ENCODE measurements at places on chromosomes 4 and X.

DNA sequence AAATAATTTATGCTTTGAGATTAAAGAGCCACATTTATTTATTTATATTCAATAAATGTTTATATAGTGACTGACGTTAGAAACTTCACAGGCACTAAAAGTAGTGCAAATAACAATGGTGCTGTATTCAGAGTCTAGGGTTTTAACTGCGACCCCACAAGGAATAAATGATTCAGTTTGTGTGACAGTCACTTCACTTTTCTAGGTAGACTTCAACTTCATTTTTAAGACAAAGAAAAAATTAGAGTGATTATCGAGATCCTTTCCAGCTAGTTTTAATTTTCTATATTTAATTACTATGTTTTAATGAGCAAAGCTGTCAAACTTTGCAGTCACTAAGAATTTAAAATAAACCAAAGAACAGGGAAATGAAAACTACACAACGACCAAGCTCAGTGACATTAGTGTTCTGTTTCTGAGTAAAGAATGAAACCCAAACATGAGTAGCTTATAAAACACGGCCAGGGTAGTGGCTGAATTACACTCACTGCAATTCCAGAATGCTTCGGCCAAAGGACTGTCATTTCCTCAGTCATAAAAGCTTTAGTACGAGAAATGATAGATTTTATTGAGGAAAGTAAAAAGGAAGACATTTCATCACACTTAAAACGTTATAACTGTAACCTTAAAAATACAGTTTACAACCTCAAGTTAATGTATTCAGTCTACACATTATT is 38.6 kb downstream of the ADGRA3 start:
- DNase-seq = no peak

GRCh38 chr4:122500852-122501501 is 44.5 kb upstream of the IL2 start:
- DNase-seq = no peak

- no peak for DNase-seq
These were observed 149.7 kb upstream of the MSX1 start for GRCh38 chr4:4709736-4710135.

DNA sequence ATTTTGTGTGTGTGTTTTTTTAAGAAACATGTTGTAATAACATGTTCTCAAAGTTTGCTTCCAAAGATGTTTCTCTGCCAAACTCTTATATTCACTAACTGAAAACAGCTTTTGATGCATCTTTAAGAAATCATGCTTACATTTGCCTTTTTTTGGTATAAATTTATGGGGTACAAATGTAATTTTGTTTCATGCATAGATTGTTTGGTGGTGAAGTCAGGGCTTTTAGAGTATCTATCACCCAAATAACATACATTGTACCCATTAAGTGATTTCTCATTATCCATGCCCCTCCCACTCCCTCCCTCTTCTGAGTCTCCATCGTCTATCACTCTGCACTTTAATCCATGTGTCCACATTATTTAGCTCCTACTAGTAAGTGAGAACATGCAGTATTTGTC is 30.8 kb downstream of the SPINK2 start:
- DNase-seq = no peak

DNA sequence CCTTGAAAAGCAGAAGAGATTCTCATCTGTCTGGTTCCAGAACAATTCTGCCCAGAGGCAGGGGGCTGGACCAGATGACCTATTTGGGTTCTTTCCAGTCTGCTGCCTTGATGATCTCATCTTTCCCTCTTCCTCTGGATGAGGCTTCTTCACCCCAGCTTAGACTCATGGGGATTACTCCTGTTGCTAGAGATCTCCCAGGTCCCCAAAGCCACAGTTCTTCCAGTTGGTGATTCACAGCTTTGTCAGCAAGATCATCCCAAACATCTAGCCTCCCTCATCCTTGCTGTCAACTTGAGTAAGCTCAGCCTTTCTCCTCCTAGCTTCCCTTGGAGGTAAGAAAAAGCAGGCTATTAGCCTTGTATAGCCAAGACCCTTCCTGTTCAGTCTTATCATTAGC is 64.2 kb upstream of the PJA1 start:
- DNase-seq = no peak

DNA sequence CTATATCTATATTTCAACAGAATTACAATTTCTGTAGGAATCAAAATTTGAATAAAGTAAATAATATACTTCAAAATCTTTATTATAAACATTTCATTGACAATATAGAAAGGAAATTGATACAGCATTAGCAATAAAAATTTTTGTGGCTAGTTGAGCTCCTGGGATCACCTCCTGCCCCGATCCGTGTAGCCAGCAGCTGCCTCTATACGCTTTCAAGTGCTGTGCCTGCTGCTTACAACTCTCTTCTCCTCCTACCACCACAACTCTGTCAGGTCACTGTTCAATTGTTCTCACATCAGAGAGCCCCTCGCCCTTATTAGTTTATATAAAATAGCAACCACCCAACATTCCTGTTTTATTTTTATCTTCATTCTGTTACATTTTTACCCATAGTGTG is 27.6 kb downstream of the INPP4B start:
- DNase-seq = no peak

GRCh38 chr4:62490635-62491034 is 1290.5 kb downstream of the ADGRL3 start:
- DNase-seq = no peak

DNA sequence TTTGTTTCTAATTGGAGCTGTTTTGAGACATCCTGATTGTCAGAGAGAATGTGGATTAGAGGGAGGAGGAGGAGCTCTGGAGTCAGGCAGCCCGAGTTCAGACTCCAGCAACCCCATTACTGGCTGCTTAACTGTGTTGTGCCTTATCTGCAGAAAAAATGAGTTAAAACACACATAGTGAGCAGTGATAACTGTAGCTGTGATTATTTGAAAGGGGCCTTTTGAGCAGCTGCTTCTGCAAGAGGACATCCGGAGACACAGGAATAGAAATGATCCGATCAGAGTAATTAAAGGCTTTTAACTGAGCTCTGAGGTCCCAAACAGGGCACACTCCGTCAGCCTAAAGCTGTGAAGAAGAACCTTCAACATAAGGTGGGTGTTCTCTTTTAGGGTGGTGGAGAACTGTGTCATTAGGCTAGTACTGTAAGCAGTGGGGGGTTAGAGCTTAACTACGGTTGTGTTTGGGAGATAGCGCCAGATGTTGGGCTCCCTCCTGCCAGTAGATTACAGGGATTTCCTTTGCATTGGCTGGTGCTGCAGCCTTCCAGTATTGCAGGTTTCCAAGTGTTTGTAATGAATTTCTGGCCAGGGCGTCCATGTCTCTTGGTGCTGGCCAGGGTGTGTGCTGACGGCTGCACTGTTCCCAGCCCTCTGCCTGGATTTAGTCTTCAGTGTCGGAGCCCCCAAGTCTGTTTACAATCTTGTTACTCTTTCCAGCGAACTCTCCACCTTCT is 24.3 kb downstream of the ADD1 start:
- DNase-seq = no peak

DNA sequence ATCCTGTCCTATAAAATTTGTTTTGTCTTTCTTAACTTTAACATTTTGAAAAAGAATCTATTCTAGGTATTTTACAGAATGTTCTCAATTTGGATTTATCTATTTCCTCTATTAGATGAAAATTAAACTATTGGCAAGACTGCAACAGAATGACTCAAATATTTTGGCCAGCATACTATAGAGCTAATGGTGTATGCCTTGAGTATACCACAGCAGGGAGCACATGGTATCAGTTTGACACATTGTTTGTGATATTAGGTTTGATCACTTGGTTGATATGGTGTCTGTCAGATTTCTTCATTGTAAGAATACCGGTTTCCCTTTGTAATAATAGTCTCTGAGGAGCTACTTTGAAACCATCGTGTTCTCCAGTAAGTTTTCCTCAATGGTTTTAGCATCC is 87.8 kb upstream of the NPNT start:
- DNase-seq = no peak

DNA sequence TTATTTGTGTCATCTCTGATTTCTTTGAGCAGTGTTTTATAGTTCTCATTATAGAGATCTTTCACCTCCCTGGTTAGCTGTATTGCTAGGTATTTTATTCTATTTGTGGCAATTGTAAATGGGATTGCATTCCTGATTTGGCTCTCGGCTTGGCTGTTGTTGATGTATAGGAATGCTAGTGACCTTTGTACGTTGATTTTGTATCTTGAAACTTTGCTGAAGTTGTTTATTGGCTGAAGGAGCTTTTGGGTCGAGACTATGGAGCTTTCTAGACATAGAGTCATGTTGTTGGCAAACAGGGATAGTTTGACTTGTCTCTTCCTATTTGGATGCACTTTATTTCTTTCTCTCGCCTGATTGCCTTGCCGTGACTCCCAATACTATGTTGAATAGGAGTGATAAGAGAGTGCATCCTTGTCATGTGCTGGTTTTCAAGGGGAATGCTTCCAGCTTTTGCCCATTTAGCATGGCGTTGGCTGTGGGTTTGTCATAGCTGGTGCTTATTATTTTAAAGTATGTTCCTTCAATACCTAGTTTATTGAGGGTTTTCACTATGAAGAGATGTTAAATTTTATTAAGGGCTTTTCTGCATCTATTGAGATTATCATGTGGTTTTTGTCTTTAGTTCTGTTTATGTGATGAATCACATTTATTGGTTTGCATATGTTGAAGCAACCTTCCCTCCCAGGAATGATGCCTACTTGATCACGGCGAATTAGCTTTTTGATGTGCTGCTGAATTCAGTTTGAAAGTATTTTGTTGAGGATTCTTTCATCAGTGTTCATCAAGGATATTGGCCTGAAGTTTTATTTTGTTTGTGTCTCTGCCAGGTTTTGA is 72.7 kb upstream of the BOD1L1 start:
- no peak for DNase-seq

DNA sequence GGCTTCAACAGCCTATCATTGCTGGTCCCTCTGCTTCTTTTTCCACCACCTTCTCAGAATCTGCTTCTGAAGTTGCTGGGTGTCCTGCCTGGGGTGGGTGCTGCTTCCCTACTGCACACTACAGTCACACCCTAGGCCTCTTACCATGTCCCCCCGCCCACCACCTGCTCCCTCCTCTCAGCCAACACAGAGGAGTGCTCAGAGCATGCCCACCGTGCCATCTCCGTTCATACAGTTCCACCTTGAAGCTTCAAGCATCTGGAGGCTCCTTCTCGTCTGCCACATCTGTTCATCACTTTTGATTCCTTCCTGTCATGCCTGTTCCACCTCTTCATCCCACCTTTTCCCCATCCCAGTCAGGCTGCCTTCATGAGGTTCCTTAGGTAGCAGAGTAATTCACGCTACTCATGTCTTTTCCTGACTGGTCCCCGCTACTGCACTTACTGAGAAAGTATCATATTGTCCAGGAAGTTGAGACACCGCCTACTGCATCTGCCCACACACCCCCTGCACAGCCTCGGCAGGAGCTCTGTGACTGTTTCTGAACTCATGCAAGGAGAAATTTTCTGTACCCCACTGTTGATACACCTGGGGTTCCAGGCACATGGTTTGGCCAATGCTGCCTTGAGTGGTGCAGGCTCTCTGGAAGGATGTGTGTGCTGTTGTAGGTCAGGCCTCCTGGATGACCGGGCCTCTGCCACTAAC is 39.5 kb downstream of the HADH start:
- DNase-seq = peak; percentile 60

DNA sequence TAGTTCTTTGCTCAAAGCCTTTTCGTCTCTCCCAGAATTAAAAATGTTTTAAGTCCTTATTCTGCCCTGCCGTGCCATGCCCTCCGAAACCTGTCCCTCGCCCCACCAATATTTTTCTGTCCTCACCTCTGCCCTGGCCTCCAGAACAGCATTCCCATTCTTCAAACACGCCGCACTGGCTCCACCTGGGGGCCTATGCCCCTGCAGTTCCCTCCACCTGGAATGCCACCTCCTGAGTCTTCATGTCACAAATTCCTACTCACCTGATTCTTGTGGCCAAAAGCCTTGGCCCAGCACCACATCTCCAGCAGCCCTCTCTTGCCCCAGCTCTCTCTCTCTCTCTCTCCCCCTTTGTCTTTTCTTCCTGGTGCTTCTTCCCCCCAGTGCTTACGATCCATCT is 91.6 kb downstream of the APBB2 start:
- no peak for DNase-seq

- DNase-seq = no peak
These were observed 211.2 kb downstream of the DTHD1 start for GRCh38 chr4:36492590-36492989.

DNA sequence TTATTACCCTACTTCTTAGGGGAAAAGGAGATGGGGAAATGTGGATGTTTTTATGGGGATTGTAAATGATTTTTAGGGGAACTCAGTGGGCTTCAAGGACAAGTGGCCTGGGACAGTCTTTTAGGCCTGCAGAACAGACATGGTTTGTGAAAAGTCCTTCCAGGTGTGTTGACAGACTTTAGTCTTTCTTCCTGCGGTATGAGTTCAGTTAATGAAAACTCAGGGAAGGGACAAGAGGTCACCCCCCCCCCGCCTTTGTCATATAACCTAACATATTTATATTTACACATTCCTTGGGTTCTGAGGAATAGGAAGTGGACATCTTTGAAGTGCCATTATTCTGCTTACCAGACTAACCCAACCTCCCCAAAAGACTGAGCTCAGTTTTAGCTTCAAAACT is 31.8 kb downstream of the METAP1 start:
- DNase-seq = no peak

DNA sequence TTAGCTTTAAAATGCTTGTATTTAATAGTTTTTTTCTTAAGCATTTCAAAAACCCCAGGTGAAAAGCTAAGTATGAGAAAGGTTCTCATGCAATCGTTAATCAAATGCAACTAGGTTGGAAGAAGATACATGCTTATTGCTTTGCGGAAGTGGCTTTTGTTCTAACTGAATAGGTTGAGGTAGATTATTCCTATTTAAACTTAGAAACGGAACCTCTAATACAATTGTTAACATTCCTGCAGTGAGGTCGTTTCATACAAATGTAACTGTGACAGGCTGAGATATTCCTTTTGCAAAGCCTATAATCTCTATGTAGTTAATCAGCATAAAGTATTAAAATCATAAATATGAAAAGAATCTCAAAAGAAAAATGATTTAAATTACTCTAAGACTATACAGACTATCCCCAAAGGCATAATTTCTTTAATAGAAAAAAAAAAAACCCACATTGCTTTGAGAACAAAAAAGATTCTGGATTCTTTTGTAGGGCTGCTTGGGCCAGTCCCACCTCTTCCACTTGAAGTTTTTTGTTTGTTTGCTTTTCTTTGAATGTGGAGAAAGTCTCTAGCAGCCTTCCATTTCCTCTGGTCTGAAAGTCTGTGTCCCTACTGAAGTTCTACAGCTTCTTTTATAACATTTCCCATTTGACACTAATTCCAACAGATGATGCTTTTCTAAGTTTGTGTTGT is 25.6 kb upstream of the SORBS2 start:
- DNase-seq = no peak

DNA sequence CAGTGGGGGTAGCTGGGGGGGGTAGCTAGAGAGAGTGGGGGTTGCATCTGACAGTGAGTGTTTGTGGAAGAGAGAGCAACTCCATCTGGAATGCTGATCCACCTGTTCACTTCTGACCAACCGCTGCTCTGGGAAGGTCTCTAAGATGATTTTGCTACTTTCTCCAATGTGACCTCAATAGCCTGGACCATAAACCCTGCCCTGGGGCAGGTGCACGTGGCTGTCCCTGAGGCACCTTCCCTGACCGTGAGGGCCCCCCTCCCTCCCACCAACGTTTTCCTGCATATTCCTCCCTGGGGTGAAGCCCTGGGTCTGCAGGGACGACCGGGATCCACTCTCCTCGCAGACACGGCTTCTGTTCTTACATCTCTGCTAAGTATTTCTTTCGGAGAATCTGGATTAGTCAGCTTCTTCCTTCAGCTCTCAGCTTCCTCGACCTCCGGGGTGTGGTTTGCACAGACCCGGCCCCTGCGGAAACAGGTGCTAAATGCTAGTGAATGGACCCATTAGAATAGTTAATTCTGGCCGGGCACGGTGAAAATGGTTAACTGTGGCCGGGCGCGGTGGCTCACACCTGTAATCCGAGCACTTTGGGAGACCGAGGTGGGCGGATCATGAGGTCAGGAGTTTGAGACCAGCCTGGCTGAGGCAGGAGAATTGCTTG is 21.4 kb upstream of the PLCXD1 start:
- DNase-seq = no peak
